Hepatic stellate cell (primary cell): ENCODE measurements at places on chromosomes 2 and 18.

GRCh38 chr2:216344206-216344949 lies 27.9 kb downstream of the MARCHF4 start:
- no peak for DNase-seq

DNA sequence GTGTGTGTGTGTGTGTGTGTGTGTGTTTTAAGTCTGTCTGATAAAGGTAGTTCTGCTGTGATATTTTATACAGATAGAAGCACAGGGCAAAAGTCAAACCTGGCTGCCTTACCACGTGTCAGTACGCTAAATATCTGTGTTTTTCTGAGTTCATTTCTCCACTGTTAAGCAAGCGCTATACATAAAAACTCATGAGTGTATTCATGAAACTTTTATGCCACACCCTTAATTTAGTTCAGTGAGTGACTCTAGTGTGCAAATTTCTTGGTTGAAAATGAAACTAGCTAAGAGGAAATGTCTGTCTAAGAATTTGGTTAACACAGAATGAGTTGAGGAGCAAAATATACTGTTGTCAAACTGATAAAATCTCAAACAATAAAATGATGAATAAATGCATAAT lies 11.2 kb downstream of the CASP10 start:
- DNase-seq = no peak

DNA sequence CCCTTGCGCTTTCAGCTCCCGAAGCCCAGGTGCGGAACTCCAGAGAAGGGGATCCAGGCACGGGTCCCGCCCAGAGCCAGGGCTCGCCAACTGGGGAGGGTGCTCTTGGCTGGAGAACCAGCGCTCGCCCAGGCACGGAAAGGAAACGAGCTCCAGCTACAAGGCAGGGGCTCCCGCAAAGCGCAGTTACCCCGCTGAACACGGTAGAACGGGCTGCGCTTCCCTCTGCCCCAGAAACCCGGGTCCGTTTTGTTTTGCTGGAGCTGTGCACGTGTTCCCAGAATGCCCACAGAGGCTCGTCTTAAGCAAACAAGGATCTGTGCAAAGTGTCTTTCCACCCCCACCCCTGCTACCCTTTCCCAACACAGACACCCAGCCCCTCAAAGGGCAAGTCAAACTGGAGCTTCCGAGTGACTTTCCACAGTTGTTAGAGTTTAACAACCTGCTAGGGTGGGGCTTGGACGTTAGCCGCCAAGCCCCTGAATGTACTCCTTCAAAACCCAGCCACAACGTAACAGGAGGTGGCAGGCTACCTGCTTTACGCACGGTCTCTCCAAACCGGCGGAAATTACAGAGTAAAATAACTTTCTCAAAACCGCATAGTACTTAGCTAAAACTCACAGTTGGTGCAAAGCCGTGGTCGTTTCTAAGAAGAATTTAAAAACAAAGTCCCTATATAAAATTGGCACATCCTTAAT lies 775 bp downstream of the RNF125 start:
- peak; percentile 18 for DNase-seq

DNA sequence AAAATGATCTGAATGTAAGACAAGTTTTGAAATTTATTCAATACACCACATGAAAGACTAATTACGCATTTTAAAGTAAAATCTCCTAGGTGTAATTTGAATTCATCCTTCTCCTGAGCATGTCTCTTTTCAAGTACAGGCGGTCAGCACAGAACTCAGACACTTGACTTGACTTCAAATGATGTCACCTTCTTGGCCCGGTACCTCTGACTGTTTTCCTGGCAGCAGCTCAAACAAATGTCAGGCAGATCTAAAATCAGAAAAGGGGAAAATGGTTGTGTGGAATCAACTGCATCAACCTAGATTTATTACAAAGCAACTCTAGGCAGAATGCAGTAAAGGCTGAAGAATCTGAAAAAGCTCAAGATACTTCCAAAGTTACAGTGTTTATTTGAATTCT lies 11.4 kb upstream of the PROKR1 start:
- DNase-seq = no peak

- DNase-seq = no peak
Measured at GRCh38 chr18:31205273-31205672, 42.6 kb upstream of the DSC1 start.

DNA sequence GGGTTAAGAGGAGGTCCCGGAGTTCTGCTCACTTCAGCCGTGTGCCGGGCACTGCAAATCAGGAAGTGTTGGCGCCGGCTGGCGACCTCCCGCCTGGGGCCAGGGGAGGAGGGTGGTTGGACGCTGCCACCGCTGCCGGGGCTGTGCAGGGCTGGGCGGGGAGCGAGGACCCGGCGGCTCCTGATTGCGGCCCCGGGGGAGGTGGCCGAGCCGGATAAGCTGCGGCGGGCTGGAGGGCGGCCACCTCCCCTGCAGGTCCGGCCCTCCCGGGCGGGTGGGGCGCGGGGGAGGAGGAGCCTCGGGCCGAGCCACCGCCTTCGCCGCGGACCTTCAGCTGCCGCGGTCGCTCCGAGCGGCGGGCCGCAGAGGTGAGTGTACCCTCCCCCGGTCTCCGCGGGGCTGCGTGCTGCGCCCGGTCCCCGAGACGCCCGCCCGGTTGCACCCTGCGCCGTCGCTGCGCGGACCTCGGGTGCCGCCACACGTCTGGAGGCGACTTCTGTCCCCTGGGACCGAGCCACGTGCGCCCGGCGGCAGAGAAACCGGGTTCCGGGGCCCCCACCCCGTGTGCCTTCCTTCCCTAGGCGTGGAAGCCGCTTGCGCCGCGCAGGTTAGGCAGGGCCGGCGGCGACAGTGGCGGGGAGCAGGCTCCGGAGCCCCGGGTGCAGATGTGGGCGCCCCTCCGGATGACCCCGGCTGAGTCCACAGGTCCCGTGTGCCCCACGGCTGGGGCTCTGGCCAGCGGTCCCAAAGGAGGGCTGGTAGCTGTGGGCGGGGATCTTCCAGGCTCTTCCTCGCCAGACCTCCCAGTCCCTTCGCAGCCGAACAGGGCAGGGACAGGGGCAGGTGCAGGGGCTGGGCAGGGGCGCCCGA lies at the start of gene STEAP3:
Gene STEAP3 (plus strand): TSS at position 314 of the 870 bp plus-strand sequence. CDS start 7,179 bp downstream, outside the sequence.
- peak; percentile 83 for DNase-seq

- no peak for DNase-seq
Measured at GRCh38 chr18:13614641-13615288, 111.6 kb downstream of the FAM210A start.

GRCh38 chr2:23206650-23207049 lies 178.3 kb upstream of the KLHL29 start:
- no peak for DNase-seq

- DNase-seq = no peak
Measured at GRCh38 chr2:73386894-73387636, 1.4 kb downstream of the ALMS1 start.

DNA sequence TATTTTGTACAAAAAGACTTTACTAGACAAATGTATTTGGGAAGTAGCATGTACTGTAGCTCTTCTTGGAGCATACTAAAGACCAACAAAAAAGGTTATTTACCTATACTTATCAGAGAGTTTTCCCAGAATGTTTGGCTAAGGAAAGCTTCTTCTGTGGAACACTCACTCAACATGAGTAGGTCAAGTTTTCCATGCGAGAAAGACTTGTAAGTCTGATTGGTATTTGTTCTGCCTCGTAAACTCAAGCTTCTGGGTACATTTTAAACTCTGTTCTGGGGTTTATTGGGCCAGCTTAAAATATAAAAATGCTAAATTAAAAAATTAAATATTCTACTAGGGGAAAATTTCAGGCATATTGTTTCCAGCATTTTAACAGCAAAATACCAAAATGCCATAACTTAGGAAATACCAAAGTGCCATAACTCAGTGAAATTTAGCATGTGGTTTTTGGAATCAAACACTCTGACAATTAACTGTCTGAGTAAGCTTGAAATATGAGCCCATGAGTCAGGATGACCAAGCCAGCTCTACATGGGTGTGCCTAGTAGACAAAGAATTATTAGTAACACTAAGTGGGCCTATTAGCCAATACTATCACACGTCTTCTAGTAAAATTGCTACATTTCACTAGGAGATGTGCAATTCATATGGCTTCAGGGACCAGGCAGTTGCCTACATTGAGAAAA lies 47.3 kb upstream of the SERPINE2 start:
- DNase-seq = peak; percentile 42

DNA sequence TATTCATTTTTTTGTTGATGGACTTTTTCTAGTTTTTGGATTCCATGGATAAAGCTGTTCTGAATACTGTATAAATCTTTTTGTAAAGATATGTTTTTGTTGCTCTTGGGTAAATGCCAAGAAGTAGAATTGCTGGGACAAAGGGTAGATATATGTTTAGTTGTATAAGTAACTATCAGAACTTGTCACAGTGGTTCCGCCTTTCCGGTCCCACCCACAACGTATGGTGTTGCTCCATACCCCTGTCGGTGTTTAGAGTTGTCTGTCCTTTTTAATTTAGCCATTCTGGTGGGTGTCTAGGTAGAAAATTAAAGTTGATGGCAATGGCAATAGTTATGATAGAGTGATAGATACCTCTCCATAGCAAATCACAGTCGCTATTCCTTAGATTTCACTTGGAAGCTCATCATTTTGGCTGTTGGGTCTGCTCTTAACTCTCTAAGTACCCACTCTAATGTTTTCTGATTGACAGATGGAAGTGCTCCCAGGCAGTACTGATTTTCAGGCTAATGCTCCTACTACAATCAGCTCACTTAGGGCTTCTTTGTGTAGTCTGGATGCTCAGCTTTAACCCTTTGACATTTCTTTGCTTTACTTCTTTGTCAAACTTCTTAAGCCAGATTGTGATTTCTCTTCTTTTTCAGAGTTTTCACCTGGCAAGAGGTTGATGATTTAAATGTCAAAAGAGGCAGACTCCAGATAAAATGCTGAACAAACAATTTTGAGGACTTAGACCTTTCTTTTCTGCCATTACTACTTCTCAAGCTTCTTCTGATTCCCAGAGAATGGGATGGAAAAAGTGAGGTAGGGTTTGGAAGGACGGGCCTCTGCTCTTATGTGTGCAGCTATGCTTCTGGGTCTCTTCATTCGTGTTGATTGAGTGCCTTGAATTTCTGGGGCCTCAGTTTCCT lies 156.4 kb downstream of the AQP4 start:
- no peak for DNase-seq

DNA sequence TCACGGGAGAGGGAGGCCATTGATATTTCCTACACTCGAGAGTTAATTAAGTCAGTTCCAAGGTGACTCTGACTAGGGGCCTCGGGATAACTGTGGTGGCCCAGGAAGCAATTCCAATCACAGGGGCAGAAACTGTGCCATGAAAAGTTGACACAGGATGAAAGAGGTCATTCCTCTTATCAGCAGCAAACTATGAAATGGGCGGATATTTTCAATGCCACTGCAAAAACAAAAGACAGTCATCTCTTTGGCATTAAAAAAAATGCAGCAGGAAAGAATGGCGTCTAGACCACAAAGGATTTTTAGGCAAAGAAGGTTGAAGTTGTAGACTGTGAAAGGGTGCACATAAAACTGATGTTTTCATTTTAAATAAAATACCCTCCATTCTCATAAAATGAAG lies 50.0 kb downstream of the TGIF1 start:
- DNase-seq = no peak

DNA sequence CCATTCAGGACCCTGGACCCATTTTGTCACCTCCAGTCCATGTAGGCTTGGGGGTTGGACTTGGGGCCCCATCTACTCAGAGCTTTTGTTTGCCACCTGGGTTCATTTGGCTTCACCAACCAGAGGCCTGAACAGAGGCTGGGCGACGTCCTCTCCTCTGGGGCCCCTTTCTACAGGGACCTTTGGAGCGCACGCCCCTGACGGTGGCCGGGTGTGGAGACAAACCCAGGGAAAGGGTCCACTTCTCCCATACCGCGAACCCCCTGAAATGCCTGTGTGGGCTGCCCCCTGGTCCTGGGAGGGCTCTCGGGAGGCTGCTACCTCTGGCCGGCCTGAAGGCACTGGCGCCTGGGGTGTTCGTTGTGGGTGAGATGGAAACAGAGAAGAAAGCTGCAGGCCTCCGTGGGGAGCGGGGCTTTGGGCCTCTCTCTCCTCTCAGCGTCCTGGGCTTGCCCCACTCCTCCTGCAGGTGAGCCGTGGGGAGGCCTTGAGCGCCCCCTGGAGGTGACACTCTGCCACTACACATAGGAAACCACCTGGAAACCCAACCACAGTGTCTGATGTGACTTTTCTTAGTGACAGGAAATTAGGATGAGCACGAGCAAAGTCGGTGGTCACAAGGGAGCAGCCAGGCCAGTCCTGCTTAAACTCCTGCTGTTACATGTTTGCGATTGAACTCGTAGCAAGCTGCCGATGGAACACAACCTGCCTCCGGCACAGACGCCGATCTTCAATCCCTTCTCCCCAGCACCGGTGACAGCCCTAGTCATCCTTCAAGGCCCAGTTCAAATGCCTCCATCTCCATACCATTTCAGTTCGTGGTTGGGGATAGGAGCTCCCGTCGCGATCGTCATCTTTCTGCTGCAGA lies 12.0 kb upstream of the NTSR2 start:
- DNase-seq = peak; percentile 63

- DNase-seq = no peak
Measured at GRCh38 chr18:3540805-3541548, 91.0 kb downstream of the TGIF1 start.

DNA sequence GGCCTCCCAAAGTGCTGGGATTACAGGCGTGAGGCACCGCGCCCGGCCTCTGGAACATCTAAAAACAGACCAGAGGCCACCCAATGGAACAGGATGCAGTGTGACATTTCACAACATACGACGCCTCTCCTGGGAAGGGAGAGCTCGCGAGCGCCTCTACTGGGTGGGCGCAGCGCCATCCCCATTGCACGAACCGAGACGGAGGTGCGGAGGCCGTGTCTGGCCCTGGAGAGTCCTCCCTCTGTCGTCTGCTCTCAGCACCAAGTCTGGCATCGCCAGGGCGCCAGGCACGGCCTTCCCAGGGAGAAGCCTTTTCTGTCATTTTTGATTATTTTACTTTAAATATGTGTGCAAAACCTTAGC lies 9.4 kb upstream of the GBX2 start:
- no peak for DNase-seq

DNA sequence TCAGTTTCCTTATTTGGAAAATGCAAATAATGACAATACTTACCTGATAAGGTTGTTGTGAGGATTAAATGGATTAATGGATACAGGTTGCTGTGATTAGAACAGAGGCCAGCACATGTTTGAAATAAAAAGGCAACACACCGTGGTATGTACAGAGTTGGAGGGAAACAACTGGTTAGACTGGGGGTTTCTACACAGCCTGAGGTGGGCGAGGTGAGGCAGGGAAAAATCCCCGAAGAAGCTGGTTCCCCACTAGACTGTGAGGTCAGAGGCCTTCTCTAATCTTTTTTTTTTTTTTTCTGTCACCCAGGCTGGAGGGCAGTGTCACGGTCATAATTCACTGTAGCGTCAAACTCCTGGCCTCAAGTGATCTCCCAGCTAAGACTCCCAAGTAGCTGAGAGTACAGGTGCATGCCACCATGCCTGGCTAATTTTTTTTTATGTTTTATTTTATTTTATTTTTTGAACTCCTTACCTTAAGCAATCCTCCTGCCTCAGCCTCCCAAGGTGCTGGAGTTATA lies 1.2 kb upstream of the E2F6 start:
- DNase-seq = no peak

DNA sequence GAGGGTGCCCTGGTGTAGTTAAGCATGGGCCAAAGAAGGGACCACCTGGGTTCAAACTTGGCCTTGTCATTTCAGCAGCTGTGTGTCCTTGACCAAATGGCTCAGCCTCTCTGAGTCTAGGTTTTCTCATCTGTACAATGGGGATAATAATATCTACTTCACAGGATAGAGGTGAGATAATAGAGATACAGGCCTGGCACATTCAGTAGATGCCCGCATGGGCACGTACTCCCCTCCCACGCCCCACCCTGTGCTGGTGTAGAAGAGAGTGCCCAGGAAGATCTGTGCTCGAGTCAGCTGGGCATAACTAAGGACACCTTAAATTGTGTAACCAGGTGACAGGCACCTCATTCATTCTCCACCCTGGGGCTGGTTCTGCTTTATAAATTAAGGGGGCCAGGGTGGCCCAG lies 8.4 kb upstream of the TMEM185B start:
- no peak for DNase-seq

- no peak for DNase-seq
Measured at GRCh38 chr2:97005353-97005752, 19.0 kb upstream of the FAM178B start.
